ENCODE measurements at places on chromosomes 4 and X.

- DNase-seq: no peak
These were observed 70.5 kb downstream of the GRIA2 start for GRCh38 chr4:157291071-157291470.

DNA sequence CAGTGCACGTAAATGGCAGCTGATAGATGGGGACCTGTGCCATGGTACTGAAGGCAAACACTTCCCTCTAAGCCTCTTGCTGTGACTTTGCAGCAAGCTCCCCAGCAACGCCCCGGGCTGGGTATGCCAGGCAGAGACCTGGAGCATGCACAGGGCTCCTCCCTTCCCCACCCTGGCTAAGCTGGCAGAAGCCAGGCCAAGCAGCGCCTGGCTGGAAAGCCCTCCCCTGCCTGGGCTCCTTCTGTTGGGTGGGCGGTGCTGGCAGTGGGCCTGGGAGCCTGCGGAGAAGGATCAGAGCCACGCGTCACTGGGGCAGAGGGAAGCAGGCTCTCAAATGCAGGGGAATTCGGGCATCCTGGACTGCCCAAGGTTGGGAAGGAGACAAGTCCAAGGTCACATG, 3.6 kb downstream of the ATP2B3 start:
- no peak for DNase-seq

- DNase-seq: no peak
These were observed 13.9 kb downstream of the PHF8 start for GRCh38 chrX:54030329-54030728.

DNA sequence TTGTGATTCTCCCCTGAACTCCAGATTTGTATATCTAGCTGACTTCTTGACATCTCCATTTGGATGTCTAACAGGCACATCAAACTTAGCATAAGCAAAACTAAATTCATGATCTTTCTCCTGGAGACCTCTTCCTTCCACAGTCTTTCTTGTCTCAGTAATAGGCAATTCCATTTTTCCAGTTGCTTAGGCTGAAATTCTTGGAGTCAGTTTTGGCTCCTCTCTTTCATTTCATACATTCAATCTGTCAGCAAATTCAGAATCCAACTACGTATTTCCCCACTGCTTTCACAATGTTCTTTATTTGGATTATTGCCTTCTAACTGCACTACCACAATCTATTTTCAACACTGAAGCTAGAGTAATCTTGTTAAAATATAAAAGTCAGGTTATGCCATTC, 219.9 kb upstream of the GLRA2 start:
- DNase-seq: no peak

DNA sequence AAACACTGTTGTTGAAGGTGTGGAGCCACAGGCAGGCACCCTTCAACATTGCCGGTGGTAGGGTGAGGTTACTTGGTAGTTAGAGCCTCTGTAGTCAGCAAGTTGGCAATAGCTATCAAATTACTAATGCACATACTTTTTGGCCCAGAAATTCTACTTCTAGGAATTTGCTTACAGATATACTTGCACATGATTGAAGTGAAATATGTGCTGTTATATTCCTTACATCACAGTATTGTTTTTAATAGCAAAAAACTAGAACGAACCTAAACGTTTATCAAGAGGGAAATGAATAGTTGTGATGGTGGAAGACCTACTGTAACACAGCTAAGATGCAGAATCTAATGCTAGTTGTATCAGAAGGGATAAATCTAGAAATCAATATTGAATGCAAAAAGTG, 7.7 kb upstream of the PJA1 start:
- DNase-seq: no peak

DNA sequence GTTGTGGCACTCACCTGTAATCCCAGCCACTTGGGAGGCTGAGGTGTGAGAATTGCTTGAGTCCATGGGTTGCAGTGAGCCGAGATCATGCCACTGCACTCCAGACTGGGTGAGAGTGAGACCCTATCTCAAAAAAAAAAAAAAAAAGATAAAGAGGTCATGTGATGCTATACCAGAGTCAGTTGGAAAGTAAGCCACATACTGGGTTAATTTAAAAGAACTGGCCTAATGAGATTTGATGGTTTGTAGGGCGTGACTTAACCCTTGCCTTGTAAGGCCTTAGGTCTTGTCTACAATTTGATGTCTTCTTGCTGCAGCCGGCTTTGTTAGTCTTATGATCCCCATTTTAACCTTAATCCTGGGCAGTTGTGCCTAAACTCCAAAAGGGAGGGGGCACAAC, 5.2 kb downstream of the MGST2 start:
- no peak for DNase-seq

Data from tibial artery (tissue), 4 donors.